GM23248 (cell line): ENCODE measurements at places on chromosomes 2 and 18. TPM values are rescaled to one million over a fixed set of nuclear protein-coding genes. Genes with fewer than 3 reads are reported as not detected.
A peak's percentile ranks its signal among the peaks of the same experiment; 100 is the strongest.

DNA sequence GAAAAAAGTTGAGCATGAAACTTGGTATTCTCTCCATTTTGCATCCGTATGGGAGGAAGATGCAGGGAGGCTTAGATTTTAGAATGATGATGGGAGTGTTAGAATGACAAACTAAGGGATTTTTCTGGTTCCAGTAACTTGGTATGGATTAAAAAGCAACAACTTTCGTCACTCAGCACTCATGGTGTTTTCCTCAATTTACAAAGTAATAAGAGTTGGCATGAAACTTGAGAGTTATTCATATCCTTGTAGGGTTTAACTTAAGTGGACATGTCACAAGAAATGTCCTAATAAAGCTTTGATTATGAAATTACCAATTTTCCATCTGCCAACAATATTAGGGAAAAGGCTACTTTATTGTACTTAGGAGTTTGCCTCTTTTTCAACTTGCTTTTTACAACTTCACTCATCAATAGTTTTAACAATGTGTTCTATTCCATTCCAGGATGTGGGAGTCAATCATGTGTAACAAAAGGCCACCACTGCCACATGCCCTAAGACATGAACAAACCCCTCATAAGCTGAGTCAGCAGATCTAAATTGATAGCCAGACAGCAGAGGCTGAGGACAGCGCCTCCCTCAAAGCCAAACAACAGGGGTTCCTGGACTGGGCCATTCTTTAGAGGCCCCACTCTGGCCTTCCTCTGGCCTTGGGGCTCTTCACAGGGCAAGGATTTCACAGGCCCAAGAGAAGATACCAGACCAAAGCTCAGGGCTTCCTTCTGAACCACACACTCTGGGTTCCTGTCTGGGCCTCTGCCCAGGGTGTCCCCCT, 265.8 kb downstream of the TNS1 start:
- no peaks in the 10 kb centered on the region for H3K27me3 ChIP-seq
- no peak for DNase-seq
- peaks cover 20% of the 10 kb centered on the region for H3K4me1 ChIP-seq
- H3K27ac ChIP-seq, result no peak overlapping the region

DNA sequence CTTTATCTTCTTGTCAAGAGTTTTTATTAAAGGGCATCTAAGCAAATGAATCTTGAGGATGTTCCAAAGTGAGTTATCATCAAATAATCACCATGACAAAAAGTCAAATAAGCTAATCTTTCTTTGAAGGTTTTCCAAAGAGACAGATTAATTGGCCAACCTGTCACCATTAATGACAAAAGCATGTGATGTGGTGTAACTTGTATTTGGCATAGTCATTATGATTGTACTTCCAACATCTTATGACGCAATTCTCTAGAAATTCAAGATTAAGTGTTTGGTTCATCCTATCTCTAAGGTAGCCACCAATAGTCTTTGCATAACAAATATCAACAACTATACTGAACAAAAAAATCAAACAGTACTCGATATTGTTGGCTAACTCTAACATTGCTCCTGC, 28.6 kb downstream of the RBMS1 start:
- peak overlapping the region; percentile 47 for H3K27ac ChIP-seq
- no peak overlapping the region for H3K4me3 ChIP-seq
- H3K27me3 ChIP-seq, result no peaks in the 10 kb centered on the region
- DNase-seq, result peak; percentile 60
- H3K4me1 ChIP-seq, result peaks cover 31% of the 10 kb centered on the region
- no peaks in the 10 kb centered on the region for H3K36me3 ChIP-seq

GRCh38 chr2:24517247-24517646, 26.2 kb downstream of the NCOA1 start:
- no peaks in the 10 kb centered on the region for H3K27me3 ChIP-seq
- no peak overlapping the region for H3K4me3 ChIP-seq
- H3K27ac ChIP-seq, result no peak overlapping the region
- DNase-seq, result no peak
- no peaks in the 10 kb centered on the region for H3K36me3 ChIP-seq

DNA sequence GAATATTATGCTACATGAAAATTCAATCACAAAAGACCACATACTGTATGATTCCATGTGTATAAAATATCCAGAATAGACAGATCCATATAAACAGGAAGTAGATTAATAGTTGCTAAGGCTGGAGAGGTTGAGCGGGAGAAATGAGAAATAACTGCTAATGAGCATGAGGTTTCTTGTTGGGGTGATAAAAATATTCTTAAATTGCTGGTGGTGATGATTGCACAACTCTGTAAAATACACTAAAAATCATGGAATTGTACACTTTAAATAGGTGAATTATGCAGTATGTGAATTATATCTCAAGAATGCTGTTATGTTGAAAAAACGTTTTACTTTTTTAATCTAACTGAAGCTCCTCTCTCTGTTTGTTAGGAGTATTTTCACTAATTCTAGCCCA, 101.8 kb upstream of the CREB1 start:
- H3K36me3 ChIP-seq, result no peaks in the 10 kb centered on the region
- no peak overlapping the region for H3K27ac ChIP-seq
- H3K27me3 ChIP-seq, result no peaks in the 10 kb centered on the region
- H3K4me3 ChIP-seq, result no peak overlapping the region
- H3K4me1 ChIP-seq, result peaks cover 17% of the 10 kb centered on the region

DNA sequence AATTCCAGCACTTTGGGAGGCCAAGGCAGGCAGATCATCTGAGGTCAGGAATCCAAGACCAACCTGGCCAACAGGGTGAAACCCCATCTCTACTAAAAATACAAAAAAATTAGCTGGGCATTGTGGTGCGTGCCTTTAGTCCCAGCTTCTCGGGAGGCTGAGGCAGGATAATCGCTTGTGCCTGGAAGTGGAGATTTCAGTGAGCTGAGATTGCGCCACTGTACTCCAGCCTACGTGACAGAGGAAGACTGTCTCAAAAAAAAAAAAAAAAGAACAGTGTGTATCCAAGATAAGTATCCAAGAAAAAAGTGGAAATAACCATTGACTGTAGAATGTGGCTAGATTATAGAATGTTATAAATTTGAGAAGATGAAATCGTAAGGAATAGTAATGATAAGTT, 142.1 kb downstream of the FAM124B start:
- no peak overlapping the region for H3K4me3 ChIP-seq
- DNase-seq, result no peak
- no peak overlapping the region for H3K27ac ChIP-seq
- H3K27me3 ChIP-seq, result no peaks in the 10 kb centered on the region
- peaks cover 37% of the 10 kb centered on the region for H3K4me1 ChIP-seq
- H3K36me3 ChIP-seq, result no peaks in the 10 kb centered on the region

DNA sequence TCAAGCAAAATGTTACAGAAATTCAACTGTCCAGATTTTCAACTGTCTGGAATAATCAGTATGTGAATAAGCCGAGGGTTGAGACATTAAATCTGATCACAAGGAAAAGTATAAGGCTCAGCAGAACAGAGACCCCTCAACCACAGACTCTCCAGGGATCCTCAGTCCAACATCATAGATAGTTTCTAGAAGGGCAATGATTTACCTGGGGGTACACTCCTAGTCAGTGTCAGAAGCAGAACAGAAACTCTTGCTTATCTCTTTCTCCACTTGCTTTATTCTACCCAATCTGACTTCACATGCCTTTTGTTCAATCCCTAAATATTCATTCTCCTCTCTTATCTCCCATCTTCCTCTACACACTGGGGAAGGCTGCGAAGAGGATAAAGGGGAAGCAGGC, 36.4 kb downstream of the ICOS start:
- no peaks in the 10 kb centered on the region for H3K4me1 ChIP-seq
- no peak overlapping the region for H3K4me3 ChIP-seq
- DNase-seq, result no peak
- peaks cover 45% of the 10 kb centered on the region; the same call in 1 of the 2 replicates for H3K27me3 ChIP-seq

GRCh38 chr18:55085557-55086285, 126.5 kb upstream of the CCDC68 start:
- no peak overlapping the region for H3K4me3 ChIP-seq
- H3K4me1 ChIP-seq, result no peaks in the 10 kb centered on the region
- no peak for DNase-seq
- no peaks in the 10 kb centered on the region for H3K36me3 ChIP-seq

DNA sequence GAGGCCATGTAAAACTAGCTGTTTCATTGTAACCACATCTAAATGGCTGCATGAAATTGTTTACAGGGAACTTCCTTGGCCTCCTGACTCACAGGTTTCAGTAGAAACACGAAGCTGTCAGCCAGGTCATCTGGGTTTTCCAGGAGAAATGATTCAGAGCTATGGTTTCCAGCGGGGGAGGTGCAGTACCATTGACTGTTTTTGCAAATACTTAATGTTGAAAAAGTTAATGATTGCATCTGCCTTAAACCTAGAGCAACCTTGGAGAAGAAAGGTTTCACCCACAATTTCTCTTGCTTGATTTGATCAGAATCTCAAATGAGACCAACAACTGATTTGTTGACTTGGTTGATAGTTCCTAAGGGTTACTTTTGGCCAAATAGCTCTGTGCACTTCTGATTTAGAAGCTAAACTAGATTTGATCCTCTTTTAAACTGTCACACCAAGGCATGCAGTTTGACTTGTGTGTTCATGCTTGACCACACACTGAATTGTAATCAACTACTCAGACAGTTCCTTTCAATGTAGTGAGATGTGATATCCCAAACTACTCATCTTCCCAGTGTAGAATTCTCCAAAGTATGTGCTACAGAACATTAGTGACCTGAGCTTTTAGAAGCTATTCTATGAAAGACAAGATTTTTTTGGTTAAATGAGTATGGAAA, 193.5 kb upstream of the CHST9 start:
- no peak overlapping the region for H3K27ac ChIP-seq
- DNase-seq, result peak; percentile 50
- no peaks in the 10 kb centered on the region for H3K27me3 ChIP-seq
- no peaks in the 10 kb centered on the region for H3K4me1 ChIP-seq
- no peak overlapping the region for H3K4me3 ChIP-seq

- no peaks in the 10 kb centered on the region for H3K36me3 ChIP-seq
- H3K4me3 ChIP-seq, result no peak overlapping the region
- DNase-seq, result no peak
- no peaks in the 10 kb centered on the region for H3K27me3 ChIP-seq
- no peak overlapping the region for H3K27ac ChIP-seq
Measured at GRCh38 chr2:25497918-25498407, 156.2 kb upstream of the DNMT3A start.

DNA sequence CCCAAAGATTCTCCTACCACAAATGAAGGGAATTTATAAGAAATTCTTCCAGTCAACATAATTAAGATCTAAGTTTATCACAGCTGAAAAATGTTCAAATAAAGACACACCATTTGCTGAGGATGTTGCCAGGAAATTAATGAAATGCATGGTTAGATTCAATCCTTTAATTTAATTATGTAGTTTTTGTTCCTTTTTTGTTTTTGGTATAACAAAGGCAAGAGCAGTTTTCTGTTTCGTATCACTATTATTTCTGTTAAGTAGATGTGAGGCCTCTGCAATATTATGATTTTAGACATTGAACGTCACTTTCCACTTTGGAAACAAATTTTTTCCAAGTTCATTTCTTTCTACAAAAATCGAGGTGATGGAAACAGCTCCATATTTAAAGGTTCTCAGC, 440.0 kb downstream of the THSD7B start:
- no peak overlapping the region for H3K4me3 ChIP-seq
- no peak overlapping the region for H3K27ac ChIP-seq
- H3K27me3 ChIP-seq, result no peaks in the 10 kb centered on the region
- no peaks in the 10 kb centered on the region for H3K36me3 ChIP-seq

DNA sequence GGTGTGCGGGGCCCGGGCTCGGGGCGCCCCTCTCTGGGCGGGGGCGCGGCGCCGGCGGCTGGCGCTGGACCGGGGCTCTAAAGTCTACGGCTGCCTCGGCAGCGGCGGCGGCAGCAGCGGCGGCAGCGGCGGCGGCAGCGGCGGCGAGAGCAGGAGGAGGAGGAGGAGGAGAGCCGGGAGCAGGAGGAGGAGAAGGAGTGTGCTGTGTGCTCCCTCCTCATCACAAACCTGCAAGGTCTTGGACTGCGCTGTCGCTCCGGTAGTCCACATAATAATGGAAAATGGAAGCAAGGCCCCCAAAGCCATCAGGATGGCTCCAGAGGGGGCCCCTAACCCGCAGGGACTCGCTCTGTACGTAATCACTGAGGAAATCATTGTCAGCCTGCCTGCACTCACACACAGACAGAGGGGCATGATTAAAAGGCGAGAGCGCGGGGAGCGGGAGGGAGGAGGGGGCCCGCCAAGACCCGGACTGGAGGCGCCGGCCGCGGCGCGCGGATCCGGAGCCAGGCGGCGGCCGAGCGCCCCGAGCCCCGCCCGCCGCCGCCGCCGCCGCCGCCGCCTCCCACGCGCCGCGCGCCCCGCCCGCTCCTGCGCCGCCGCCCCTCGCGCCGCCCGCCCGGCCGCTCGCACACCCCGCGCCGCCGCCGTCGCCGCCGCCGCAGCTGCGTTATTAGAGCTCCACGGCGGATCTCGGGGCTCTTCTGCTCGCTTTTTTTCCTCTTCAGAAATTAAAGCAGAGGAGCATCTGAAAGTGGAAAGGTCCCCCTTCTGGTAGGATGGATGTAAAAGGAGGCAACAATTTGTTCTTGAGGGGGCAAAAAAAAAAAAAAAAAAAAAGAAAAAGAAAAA, at the start of gene ZNF521:
ZNF521 (minus strand) TSS at position 390 of the 852 bp plus-strand sequence. CDS start 1,220 bp downstream, outside the sequence.
- peak within 1 kb of the TSS; percentile 86 for H3K27ac ChIP-seq
- H3K36me3 ChIP-seq, result no peaks in the 10 kb centered on the region
- peak; percentile 91 for DNase-seq
- H3K4me1 ChIP-seq, result peaks cover 4% of the 10 kb centered on the region
- peak within 1 kb of the TSS; percentile 97 for H3K4me3 ChIP-seq

DNA sequence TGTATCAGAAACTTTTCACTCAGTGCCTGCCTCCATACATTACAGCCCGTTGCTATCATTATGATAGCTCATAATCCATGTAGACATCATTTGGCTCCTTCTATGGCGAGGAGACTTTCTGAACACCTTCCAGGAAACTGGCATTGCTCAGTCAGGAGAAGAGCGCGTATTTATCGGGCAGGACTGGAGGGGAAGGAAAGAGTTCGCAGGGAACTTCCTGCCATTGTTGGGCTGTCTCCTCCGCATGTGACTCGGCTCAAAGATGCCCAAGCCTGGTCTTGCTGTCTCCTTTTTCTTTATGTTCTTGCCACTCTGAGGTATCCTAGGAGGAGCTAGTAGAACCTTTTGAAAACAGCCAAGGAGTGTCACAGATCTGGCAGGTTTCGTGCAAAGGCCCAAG, 156.8 kb downstream of the CTIF start:
- H3K4me1 ChIP-seq, result peaks cover 4% of the 10 kb centered on the region; the same call in 1 of the 2 replicates
- no peaks in the 10 kb centered on the region for H3K27me3 ChIP-seq
- no peak overlapping the region for H3K27ac ChIP-seq

Gene M1AP
- total RNA-seq, result 0.25 and 1.5 TPM in 2 replicates

Gene CDK15
- total RNA-seq, result 1.3 and 3.2 TPM in 2 replicates

Gene MFSD2B
- under 0.01 TPM in 2 replicates for total RNA-seq

Gene RAX
- total RNA-seq, result not detected in 2 replicates

Gene EMILIN1
- 219 and 229 TPM in 2 replicates for total RNA-seq

Gene L3MBTL4
- not detected in 2 replicates for total RNA-seq
